ENCODE measurements at places on chromosomes 1 and 21.

DNA sequence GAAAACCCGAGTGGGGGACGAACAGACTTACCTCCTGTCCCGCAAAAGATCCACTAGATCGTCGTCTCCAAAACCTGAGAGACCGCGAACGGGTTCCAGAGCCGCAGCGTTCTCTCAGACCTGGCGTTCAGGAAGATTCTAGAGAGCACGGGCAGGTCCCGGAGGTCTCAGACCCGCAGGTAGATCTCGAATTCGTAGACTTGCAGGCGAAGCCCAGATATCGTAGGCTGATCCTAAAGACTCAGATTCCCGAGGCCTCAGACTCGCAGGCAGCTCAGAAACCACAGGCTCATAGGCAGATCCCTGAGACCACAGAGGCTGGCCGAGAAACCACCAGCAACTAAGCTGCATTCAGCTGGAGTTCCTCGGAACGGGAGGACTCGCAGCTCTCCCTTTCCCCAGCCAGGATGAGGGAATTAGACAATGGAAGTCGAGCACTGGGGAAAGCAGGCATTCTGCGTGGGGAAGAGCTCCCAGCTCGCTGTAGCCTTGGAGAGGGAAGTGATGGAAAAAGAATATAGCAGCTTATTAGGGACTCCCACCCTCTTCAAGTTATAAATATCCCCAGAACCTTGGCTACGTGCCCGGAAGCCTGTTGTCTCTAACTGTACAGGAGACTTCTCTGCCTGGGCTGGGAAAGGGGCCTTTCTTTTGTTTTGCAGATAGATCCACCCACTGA lies at the start of gene ZNF436:
Gene ZNF436 (minus strand): TSS at position 502 of the 679 bp plus-strand sequence. CDS start 1,831 bp downstream, outside the sequence.
- DNase-seq = no peak

- no peak for DNase-seq
Observed at GRCh38 chr1:100267284-100267683, 1.3 kb downstream of the RTCA start.

GRCh38 chr21:15841856-15842564 lies 112.2 kb downstream of the USP25 start:
- DNase-seq = peak; percentile 68

GRCh38 chr1:6646499-6647148 lies 22.0 kb downstream of the THAP3 start:
- DNase-seq = peak; percentile 32

DNA sequence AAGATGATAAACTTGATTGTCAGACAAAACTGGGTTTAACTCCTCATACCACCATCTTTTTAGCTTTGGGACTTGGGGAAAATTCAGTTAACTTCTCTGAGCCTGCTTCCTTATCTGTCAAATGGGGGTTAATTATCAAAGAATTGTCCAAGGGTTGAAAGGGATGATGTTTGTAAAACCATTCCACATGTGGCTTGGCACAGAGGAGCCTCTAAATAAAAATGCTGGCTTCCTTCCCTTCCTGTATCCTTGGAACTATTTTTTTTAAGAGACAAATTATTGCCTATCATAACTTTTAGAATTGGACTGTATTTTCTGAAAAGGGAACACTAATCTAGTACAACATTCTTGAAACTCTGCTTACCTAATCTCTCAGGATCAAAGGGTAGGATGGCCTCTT lies 143.4 kb upstream of the USP24 start:
- no peak for DNase-seq

- no peak for DNase-seq
Observed at GRCh38 chr21:15005391-15005790, 59.4 kb downstream of the NRIP1 start.

GRCh38 chr1:15736038-15736891 lies at the start of gene SLC25A34:
Gene SLC25A34, plus strand, starts transcription at chr1:15736258. Its CDS starts 228 bp downstream, at chr1:15736486.
- no peak for DNase-seq

DNA sequence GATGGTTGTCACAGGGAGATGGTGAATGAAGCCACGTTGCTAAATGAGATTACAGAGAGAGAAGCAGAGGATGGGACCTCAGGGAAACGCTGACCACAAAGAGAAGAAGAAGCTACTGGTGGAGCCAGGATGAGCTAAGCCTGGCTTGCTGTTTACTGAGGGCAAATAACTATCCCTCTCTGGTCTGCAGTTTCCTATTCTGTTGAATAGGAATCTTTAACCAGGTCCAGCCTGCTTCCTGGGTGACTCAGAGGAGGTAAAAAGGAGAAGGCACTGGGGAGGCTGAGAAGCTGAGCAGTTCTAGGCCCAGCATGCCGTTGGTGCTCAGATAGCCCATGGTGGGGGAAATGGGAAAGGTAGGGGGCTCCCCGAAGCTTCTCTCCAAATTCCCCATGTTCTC lies 29.6 kb downstream of the DMBX1 start:
- no peak for DNase-seq

- DNase-seq = no peak
Observed at GRCh38 chr1:158798531-158798930, 17.5 kb upstream of the OR6N2 start.

DNA sequence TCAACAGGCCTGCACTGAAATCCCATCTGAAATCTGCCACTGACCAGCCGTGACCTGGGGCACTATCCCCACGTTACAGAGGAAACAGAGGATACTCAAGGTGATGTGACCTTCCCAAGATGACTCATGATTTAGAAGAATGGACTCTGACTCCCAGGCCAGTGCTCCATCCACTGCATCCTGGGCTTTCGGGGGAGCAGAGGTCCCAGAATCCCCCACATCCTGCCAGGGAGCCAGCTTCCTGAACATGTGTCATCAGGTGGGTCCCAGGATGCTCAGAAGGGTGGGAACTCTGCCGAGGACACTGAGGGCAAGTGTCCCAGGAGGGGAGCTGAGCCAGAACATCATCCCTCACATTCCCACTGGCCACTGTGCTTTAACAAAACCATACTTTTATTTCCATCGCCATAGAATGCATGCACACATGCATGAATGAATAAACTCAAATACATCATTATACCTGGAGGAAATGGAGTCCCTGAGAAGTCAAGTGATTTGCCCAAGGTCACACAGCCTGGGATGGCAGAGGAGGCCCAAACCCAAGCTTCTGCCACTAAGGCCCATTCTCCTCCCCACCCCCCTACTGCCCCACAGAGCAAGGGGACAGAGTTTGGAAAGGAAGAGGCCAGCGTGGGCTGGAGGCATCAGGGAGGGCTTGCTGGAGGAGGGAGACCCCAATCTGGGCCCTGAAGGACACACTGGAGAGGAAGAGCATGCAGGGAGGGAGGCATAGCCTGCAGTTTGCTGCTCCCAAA lies 189.4 kb downstream of the MATN1 start:
- DNase-seq = no peak

GRCh38 chr1:1176931-1177330 lies 3.3 kb downstream of the TTLL10 start:
- no peak for DNase-seq

GRCh38 chr1:3670823-3671265 lies 18.5 kb downstream of the TP73 start:
- DNase-seq = no peak

Measured in dermis microvascular lymphatic vessel endothelial cell (primary cell).